NCI-H460 (cell line): ENCODE measurements at places on chromosomes 2 and 18.

- DNase-seq = no peak
Measured at GRCh38 chr2:9256570-9257043, 50.0 kb downstream of the ASAP2 start.

DNA sequence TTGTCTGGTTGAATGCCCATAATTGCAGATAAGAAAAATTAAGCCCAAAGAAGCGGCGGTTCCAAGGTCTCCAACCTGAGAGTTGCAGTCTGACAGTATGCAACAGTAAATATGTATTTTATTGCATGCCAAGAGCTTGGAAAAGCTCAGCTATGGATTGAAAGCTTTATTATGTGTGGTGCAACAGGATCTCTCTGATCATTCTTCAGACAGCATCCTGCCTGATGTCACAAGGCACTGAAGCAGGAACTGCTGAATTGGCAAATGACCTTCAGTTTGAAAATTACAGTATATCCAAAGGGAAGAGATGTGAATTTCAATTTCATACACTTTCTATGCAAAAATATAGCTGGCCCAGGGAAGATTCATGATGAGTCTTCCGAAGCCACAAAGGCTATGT is 42.5 kb downstream of the DOCK10 start:
- DNase-seq = no peak

DNA sequence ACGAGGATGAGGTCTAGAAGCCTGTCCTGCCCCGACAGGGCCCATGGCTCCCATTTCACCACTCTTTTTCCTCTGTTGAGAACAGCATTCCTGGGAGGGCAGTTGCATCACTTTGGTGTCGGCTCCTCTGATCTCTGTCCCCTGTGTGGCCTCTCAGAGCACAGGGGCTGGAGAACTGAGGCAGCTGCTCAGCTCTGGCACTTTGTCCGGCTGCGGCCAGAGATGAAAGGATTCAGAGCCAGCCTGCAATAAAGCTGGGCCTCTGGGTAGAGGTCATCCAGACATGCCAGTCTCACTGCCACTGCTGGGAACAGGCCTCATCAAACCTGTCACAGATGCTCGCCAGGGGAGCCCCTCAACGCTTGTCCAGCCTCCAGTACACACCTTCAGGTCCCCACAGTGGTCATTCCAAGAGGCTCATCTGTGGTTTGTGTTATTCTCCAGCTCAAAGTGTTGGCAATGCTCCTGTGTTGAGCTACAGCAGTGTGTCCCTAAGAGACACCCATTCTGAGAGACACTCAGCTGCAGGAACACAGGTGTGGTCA is 13.1 kb upstream of the ROCK2 start:
- DNase-seq = no peak

GRCh38 chr18:37429791-37430190 is 135.8 kb downstream of the CELF4 start:
- no peak for DNase-seq

- no peak for DNase-seq
Measured at GRCh38 chr2:181218401-181218821, 238.0 kb downstream of the UBE2E3 start.

DNA sequence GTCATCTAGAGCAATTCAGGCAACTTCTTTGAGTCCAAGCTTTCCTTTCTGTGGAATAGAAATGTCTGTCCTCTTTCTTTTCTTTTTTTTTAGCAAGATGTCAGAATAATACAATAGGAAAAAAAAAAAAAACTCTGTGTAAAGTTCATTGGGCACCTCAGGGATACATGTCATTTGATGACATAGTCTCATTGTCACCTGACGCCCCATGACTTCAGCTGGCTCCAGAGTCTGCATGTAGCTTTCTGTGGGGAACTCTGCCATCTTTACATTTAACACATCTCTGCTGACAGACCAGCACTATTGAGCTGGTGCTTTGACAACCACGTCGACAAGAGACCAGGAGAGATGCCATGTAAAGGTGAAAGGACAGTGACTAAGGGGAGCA is 172.5 kb upstream of the KLF7 start:
- DNase-seq = no peak

DNA sequence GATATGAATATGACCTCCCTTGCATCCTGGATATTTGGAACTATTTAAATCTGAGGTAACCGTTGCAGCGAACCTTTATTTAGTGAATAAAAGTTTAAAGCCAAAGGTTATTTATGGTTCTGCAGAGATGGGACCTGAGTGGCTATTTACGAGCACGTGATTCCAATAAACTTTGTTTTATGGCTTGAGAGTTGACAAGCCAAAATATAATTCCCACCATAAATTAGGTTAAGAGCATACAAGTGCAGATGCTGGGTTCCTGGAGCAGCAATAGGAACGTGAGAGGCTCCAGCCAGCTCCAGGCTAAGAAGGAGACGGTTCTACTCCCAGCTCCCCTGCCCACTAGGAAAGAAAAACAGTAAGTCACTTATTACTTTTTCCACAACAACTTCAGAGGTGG is 5.2 kb upstream of the HOXD4 start:
- no peak for DNase-seq

DNA sequence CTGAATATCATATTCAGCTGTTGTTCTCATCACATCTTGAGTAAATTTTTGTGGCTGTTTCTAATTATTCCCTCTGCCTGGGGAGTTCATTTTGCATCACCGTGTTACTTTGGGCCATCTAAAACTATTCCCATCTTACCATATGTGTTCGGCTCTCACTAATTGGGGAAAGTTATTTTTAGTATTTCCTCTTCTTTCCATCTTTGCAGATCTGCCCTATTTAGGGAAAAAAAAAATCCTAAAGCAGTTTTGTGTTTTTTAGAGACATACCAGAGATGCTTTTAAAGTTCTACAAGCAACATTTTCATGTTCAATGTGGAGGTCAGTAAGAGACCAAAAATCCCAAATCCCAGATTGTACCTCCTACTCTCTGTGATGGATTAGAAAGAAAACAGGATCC is 111.3 kb upstream of the NDUFV2 start:
- no peak for DNase-seq

GRCh38 chr2:216775043-216775453 is 79.7 kb upstream of the IGFBP5 start:
- no peak for DNase-seq

- no peak for DNase-seq
Measured at GRCh38 chr2:171139860-171140259, 20.8 kb downstream of the TLK1 start.

DNA sequence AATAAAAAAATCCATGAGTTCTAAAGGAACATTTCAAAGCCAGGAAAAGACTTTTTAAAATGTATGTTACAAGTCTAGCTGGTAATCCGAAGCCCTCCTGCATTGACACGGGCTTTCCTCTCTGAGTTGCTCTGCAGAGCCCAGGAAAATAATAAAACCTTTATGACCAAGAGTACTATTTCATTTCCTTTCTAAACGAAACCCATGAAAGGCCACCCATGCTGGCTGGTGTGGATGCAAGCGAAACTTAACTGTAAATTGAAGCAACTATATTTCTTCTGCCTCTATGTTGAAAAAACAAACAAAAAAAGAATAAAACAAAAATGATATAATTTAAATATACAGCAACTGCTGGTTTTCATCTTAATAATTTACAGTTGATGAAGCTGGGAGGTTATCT is 41.3 kb upstream of the ZNF532 start:
- DNase-seq = no peak

DNA sequence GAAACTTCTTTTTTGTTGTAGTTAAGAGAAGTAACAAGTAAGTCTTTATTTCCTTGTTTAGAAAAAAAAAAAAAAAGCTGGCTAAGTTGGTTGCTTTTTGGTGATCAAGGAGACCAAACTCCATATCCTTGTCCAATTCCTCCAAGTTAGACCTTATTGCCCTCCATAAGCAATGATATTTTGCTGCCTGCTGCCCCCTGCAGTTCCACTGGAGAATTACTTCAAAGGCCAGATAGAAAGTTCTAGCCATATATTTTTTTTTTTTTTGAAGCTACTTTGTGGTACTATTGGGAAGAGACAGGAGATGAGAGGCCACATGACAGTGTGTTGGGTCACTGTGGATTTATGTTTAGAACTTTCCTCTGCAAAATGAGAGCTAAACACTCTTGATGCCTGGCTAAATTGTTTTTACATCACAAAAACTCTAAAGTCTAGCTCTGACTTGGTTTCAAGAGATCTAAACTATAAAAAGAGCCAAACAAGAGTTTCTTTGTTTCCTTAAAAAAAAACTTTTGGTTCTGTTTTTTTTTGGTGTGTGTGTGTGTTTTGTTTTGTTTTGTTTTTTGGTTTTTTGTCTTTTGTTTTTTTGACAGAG is 80.7 kb upstream of the RASGRP3 start:
- peak; percentile 46 for DNase-seq

GRCh38 chr18:49846361-49846662 is 33.0 kb upstream of the ACAA2 start:
- no peak for DNase-seq

GRCh38 chr2:216727346-216728122 is 32.2 kb upstream of the IGFBP5 start:
- DNase-seq = no peak

DNA sequence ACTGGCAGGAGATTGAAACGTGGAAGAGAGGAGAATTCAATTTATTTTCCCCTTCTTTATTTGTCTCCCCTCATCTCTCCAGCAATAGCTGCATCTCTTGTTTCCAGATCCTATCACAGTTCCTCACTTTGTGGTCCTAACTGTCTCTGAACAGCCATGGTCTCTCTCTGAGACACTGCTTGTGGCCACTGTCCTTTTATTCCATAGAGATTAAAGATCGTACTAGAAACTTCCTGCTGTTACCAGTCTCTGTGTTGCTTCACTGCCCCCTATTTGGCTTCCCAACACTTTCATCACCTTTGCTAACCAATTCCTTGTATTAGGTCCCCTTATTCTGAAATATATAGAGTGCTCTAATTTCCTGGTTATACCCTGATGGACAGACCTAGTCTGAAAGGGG is 48.9 kb upstream of the CAVIN2 start:
- no peak for DNase-seq

GRCh38 chr2:196128749-196129148 is 42.6 kb downstream of the STK17B start:
- no peak for DNase-seq

DNA sequence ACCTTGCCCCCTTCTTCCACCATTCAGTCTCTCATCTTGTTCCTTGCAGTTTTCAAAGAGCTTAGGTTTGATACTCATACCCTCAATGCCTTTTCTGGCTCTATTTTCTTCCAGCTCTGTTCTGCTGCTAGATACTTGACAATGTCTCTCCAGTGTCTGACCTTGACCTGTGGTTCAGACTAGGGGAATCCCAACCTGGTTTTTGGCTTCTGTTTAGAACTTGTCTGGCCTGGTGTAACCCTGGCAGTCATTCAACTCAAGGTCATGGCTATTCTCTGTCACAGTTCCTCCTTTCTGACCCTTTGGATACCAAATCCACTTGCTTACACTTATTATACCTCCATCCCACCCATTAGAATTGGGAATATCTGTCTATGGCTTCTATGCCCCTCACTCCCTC is 31.8 kb upstream of the IMP4 start:
- DNase-seq = no peak

DNA sequence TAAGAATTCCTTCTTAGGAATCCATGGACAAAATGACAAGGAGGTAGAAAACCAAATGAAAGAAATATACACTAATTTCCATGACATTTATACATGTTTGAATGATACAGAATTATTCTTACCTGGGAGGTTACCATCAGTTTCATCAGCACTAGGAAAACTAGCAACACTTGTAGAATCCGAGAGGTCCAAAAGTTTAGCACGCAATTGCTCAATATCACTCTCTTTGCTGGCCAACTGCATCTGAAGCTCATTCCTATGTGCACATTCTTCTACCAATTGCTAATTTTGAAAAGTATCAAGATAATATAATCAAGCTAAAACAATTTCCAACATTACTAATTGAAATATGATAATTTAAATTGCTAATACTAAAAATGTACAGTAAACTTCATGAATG is 144.8 kb downstream of the ROCK1 start:
- no peak for DNase-seq

- DNase-seq = no peak
Measured at GRCh38 chr18:4789506-4789905, 334.4 kb upstream of the DLGAP1 start.

DNA sequence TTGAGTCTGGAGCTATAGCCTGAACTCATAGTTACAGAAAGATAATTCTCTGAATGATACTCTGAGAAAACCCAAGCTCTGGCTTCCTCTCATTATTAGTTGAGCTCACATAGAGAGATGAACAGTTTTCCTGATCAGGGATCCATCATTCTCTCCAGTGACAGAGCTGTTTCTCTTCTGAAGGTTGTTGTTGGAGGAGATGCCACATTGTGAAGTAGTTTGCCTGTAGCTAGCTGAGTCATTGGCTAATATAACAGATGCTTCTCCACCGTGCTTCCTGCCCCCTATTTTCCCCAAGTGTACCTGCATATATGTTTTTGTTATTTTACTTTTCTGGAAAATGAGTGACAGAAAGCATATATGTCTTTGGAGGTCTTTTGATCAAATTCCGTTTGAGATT is 64.6 kb downstream of the OSBPL6 start:
- no peak for DNase-seq

- peak; percentile 69 for DNase-seq
Measured at GRCh38 chr18:3037423-3037915, 24.5 kb upstream of the LPIN2 start.

DNA sequence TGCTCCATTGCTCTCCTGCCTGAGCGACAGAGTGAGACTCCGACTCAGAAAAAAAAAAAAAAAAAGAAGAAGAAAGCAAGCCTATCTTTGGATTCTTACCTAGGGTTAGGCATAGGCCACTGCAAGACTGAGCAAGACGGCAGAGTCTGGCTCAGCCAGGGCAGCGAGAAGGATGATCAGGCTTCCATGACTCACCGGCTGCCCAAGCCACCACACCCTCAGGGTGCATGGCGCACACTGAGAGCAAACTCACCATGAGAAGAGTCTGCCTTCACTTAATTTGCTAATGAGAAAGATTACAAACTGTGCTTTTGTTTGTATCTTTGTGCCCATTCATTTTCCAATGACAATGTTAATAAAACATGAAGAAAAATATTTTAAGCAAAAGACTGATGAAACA is 8.2 kb downstream of the FAM110C start:
- peak; percentile 27 for DNase-seq

GRCh38 chr2:1925928-1926327 is 181.6 kb upstream of the PXDN start:
- no peak for DNase-seq

DNA sequence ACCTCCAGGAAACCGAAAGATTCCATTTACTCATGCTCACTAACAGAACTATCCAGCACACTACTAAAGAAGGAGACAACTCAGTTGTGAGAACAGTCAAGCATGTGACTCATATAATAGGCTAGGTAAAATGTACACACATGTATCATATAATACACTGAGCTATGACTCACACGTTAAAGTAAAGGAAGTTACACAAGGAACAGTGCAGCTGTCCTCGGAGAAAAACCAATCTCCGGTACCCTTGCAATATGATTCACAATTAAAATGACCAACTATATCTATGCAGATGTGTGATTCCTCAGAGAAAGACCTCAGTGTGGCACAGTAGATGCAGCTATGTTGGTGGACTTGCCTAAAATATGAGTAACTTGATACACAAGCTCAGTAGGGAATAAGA is 76.5 kb downstream of the STRN start:
- DNase-seq = peak; percentile 51

- DNase-seq = no peak
Measured at GRCh38 chr18:25109484-25109883, 242.5 kb downstream of the ZNF521 start.

- DNase-seq = no peak
Measured at GRCh38 chr18:50527636-50528307, 32.1 kb upstream of the MAPK4 start.

- no peak for DNase-seq
Measured at GRCh38 chr2:185502351-185502750, 236.3 kb upstream of the FSIP2 start.
